NCI-H2227 treated with DMSO at 0.1 percent for 48 hours (cell line): ENCODE measurements at places on chromosomes 11 and 22.

DNA sequence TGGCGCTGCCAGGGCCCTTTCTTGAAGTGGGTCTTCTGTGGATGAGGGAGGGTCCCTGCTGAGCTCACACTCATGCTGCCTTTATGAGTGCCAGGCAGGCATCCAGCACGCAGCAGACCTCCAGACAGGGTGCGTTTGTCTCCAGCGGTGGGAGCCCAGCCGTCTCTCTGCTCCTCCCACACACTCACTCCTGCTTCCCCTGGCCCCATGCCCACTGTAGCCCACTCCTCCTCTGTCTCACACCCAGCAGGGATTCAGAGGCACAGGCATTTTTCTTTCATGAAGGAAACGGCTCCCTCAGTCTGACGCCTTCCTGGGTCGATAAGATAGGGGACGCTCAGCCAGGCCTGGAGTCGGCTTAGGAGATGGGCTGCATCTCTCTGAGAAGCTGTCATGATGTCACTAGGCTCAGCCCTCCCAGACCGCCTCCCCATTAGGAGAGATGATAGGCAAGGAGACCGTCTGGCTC, 183.9 kb upstream of the NCAM1 start:
- peak; percentile 37 for DNase-seq

DNA sequence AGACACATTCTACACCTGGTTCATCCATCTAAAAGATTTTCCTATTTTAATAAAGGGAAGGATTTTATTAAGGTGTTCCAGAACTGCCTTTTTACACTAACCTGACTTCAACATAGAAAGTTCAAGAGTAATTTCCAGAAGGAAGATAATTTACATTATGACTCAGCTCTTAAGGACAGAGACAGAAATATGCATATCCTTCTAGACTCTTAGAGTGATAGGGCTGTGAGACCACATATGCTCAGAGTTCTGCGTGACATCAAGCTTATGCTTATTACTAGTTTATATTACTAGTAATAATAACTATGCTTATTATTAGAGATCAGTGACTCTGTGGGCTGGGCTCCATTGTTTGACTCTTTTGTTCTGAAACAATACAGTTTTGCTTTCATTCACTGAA, 4.6 kb downstream of the PDGFD start:
- DNase-seq = no peak

- DNase-seq = peak; percentile 43
These were observed at the start of gene HTR3A for GRCh38 chr11:113974741-113975470. Gene HTR3A (plus strand): TSS chr11:113975108. CDS start chr11:113975326, 218 bp downstream.

GRCh38 chr11:35380603-35381002, 38.8 kb downstream of the SLC1A2 start:
- no peak for DNase-seq

GRCh38 chr22:50260801-50261614, 475 bp downstream of the MAPK12 start:
- DNase-seq = peak; percentile 12

GRCh38 chr22:44335903-44336803, 23.4 kb upstream of the SHISAL1 start:
- no peak for DNase-seq

DNA sequence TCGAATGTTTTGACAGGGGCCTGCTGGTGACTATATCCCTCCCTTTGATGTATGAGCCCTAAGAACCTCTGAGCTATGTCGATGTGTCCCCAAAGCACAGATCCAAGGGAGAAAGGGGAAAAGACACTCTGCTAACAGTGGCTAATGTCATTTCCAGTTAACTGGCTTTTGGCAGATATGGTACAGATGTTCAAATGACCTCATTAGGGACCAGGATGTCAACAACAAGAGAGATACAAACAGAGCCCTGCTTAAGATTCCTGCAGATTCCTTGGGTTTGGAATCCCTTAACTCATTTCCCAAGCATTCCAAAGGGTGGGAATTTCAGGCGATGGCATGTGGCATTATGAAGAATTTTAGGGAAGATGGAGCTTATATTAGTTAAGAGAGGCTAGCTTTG, 517.3 kb downstream of the SOX6 start:
- no peak for DNase-seq

DNA sequence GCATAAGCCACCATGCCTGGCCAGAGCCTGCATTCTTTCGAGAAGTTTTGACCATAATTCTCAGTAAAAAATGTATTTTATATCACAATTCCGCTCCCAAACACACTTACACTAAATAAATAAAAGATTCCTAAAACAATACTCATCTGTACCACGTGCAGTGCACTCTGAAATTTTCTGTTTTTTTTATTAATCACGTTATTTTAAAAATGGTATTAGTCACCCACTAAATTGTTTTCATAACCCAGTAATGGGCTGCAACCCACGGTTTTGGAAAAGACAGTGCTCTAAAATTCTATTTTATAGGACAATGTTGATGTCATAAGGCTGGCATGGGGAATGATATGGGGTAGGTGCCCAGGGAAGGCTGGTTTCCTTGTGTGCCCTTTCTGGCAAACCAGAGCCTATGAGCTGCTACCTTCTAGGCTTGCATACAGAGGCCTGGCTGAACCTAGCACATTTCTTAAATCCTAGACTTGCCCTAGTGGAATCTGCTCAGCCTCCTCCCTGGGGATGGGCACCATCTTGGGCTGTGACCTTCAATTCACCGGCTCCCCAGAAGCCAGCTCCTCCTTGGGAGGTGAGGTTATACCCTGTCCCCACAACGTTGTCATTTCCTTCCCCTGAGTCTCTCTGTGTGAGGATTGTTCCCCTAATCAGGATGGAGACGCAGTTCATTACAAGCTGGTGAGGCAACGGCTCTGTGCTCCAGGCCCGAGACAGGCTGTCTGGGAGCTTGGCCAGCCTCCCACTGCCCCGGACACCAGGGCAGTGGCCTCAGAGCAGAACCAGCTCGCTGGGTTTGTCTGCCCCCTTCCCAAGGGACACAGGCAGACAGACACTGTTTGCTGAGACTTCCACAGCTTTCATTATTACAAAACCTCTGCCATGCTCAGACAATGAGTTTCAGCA, 116.5 kb upstream of the NAV2 start:
- no peak for DNase-seq

GRCh38 chr11:128511712-128512111, 75.6 kb downstream of the ETS1 start:
- no peak for DNase-seq

GRCh38 chr22:29693671-29694070, 26.1 kb upstream of the CABP7 start:
- DNase-seq = no peak

DNA sequence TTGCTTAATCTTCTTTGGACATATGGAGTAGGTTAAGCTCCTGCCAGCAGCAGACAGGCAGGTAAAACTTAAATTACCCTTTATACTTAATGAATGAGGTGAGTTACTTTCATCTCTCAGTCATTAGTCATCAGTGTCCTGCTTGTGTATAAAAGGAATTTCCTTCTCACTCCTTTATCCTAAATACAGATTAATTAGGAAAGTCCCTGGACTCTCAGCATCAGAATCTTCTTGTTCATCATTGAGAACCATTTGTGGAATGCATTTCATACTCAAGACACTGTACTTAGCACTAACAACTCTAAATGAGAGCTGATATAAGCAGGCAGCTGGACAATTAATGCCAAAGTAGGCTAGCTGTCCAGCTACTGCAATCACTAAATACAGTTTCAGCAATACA, 630.4 kb downstream of the METTL15 start:
- DNase-seq = no peak

GRCh38 chr11:114918286-114918685, 240.0 kb downstream of the NXPE2 start:
- DNase-seq = no peak

DNA sequence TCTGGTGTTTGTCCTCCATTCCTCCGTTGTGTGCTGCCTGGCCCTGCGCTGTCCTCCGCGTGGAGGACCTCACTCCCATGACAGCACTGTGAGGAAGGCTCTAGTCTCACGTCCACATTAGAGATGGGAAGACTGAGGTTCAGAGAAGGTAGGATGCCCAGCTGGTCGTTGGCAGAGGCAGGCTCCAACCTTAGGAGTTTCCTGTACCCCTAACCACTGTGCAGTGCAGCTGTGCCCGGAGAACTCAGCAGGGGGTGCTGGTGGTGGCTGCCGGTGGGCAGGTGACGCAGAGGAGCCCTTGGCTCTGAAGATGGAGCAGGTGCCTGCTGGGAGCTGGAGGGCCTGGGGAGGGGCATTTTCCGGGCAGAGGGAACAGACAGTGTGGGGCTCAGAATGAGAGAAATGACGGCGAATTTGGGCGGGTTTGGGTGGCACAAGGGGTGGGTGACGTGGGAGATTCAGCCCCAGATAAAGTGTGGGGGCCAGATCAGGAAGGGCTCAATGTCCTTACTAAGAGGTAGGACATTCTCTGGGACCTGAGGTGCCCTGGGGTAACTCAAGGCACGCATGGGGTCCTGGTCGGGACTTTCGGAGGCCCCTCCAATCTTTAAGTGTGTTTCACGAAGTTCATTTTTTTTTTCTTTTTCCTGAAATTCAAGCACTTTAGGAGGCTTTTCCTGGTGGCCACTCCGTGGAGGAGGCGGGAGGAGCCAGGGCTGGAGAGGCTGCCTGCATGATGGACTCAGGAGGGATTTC, 535.0 kb downstream of the TBC1D22A start:
- DNase-seq = no peak

GRCh38 chr11:132744771-132745170, 787.5 kb downstream of the OPCML start:
- no peak for DNase-seq

- no peak for DNase-seq
These were observed 43.7 kb downstream of the GDPD5 start for GRCh38 chr11:75481922-75482606.

DNA sequence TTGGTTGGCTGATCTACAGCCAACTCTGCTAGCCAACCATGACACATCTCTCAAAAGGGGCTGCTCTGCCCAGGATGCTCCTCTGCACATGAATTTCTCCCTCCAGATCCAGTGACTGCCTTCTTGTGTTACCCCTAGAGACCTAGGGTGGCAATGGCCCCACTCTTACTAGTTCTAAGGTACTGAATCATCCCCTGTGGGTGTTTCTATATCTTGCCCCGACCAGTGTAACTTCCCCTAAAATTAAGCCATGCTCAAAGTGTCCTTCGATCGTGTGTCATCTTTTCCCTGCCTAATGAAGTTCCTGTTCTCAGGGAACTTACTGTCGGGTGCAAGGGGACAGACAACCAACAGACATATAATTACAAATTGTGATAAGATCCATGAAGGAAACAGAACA, 113.3 kb downstream of the FAM76B start:
- DNase-seq = no peak

- DNase-seq = no peak
These were observed 222.2 kb downstream of the C11orf87 start for GRCh38 chr11:109644152-109644551.

- no peak for DNase-seq
These were observed 81.7 kb upstream of the MYO18B start for GRCh38 chr22:25660336-25660735.

- DNase-seq = no peak
These were observed 16.4 kb upstream of the PAMR1 start for GRCh38 chr11:35541621-35542375.

DNA sequence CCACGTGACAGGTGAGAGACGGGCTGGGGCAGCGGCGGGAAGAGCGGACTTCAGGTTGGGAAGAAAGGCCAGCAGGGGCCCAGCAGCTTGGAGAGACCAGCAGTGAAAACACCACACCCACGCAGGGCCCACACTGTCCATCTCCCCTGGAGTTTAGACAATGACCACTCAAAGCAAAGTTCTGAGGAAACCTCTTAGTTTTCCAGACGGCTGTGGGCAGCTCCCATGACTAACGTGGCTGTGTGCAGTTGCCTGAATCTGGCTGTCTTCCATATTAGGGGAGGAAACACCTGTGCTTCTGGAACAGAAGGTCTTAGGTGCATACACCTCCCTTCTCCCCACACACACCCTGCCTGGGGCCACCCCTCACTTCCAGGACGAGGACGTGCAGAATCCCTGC, 70.6 kb upstream of the TTLL12 start:
- no peak for DNase-seq

GRCh38 chr11:12377824-12378593, 638 bp downstream of the PARVA start:
- DNase-seq = peak; percentile 56

GRCh38 chr11:58577555-58578135, 1.2 kb upstream of the ZFP91 start:
- DNase-seq = peak; percentile 64

DNA sequence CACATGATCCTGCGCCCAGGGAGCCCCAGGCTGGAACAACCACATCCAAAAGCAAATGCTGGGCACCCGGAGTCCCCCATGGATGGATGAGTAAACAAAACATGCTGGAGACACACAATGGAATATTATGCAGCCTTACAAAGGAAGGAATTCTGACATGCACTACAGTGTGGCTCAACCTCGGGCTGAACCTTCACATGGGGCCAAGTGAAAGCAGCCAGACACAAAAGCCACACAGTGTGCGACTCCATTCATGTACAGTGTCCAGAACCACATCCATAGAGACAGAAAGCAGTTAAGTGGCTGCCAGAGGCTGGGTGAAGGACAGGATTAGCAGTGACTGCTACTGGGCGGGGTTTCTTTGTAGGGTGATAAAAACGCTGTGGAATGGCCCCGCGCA, 10.1 kb downstream of the POLR3H start:
- no peak for DNase-seq

DNA sequence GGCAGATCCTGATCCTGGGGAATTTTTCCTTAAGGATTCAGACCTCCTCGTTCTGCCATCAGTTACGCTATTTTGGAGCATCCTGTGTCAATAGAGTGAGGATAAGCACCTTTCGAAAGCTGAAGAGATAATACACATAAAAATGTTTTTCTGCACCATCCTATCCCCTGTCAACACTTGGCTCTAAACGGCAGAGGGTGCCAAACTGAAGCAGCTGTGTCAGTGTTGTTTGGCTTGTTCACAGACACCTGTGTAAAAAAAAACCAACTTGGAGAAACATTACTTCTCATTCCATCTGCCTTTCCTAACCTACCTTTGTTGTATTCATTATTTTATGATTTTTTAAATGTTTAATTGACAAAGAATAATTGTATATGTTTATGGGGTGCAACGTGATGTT, 417.0 kb upstream of the DDI1 start:
- peak; percentile 23 for DNase-seq

GRCh38 chr11:95360377-95361075, 129.5 kb upstream of the SESN3 start:
- DNase-seq = no peak

- DNase-seq = no peak
These were observed at the start of gene LRRC56 for GRCh38 chr11:536841-537621. Gene LRRC56 (plus strand): TSS chr11:537527. CDS start chr11:540685, 3,158 bp downstream.

GRCh38 chr11:95680169-95680929, 109.2 kb downstream of the FAM76B start:
- no peak for DNase-seq

DNA sequence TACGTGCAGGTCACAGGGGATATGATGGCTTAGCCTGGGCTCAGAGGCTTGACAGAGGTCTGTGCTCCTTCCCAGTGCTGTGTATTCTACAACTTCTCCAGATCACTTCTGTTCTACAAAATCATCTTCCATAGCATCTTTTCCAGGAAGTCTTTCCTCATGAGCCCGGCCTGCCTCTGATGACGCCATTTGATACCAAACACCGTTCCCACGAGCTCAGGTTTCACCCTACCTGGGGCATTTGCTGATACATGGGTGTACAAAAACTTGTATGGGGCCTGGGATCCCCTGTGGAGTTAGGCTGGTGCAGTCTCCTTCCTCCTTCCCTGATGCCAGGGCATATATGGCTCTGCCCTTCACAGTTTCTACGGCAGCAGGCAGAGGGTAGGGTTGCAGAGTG, 78.7 kb downstream of the NECTIN1 start:
- no peak for DNase-seq

GRCh38 chr11:86692746-86693145, 20.3 kb upstream of the ME3 start:
- DNase-seq = no peak
